HT1080 (cell line): ENCODE measurements at places on chromosomes 5 and 9. TPM values are rescaled to one million over a fixed set of nuclear protein-coding genes. Genes with fewer than 3 reads are reported as not detected.

- peak; percentile 11 for DNase-seq
These were observed 288.8 kb upstream of the ADAMTSL1 start for GRCh38 chr9:18185196-18185595.

DNA sequence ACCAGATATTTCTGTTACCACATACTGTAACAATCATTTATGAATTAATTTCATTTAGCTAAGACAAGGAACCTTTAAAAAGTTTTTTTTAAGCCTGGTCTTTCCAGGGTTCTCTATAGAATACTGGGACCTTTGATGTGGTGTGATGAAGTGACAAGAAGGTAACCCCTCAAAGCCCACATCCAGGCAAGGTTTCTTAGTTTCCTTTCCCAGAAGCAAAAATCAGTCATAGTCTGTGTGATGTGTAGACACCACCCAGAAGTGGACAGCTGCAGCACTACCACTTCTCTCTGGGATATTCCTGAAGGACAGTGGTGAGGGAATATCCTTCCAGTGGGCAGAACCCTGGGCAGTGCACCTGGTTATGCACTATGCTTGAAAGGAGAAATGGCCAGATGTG, 115.6 kb downstream of the TTC39B start:
- no peak for DNase-seq

Gene CCNI2
- total RNA-seq, result not detected in 2 replicates

DNA sequence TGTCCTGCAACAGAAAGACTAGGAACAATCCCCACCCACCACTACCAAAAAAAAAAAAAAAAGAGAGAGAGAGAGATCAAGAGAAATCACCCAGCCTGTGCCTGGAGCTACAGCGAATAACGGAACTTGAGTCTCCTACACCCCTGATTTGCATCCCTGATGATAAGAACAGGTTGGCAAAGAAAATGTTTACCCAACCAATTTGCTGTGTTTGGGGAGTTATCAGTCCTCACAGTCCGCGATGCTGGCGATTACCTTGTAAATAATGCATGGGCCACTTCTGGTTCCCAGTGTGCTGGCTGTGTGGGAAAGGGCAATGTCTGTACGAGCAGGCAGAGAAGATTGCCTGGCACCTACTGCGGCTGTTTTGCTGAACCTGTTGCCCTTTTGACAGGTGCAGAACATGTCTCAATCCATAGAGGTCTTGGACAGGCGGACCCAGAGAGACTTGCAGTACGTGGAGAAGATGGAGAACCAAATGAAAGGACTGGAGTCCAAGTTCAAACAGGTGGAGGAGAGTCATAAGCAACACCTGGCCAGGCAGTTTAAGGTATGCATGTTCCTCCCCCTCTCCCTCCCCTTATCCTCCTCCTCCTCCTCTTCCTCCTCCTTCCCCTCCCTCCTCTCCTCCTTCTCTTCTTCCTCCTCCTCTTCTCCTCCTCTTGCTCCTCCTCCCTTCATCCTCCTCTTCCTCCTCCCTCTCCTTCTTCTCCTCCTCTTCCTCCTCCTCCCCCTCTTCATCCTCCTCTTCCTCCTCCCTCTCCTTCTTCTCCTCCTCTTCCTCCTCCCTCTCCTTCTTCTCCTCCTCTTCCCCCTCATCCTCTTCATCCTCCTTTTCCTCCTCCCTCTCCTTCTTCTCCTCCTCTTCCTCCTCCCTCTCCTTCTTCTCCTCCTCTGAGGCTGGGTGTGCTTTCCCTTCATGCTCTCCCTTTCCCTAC, 8.3 kb downstream of the OLFM1 start:
- no peak for DNase-seq

DNA sequence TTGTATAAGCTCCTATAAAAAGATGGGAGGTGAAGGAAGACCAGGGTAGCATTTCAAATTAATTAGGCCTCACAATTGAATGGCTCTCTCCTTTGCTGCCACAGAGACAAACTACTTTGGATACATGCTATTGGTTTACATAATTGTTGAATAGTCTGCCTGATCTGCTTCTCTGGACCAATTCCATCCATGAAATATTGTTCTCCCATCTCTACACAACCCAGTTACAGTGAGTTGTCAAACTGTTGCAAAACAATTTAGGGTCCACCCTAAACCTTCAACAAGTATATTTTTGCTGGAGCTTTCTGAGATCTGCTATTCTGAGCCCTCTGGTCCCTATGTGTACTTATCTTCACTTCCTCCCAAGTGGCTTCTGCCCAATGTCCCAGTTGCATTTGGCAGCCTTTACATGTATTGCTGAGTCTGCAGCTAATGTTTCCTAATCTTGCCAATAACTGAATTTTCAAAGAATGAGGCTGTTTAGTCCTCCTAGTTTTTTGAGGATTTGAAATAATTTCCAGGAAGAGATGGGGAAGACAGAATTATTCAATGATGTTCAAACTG, 38.9 kb downstream of the AGTPBP1 start:
- no peak for DNase-seq

DNA sequence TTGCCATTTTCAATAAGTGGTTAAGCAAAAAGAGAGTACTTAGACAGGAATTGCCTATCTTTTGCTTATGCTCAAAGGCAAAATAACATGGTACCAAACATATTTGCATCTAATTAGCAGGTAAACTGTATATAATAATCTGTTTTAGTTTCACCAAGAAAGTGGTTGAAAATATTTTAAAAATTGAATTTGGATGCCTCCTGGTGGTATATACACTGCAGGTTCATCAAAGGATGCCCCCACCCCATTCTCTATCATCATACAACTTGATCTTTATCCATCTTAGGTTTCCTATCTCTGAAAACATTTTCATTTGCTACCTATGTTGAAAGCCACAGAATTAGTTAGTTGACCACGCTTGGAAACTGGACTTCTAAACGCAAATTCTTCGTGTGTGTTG, 47.0 kb upstream of the MROH2B start:
- no peak for DNase-seq

Gene EIF4EBP3
- 0.80 TPM in 1 of 2 replicates, not detected in the other for total RNA-seq

DNA sequence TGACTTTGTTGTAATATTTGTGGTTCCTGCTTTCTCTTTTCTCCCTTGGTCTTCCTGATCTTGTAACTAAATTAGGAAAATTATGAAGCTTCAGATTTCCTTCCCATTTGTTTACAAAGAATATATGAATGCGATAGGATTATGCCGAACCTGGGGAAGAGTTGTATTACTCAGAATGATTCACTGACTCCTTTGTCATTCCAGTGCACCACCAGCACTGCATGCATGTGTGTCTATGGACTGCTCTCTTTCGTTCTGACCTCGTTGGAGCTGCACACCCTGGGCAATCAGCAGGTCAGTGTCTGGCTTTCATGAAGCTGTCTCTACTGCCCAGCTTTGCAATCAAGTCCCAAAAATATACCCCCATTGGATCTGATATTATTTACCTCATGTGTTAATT, 25.5 kb downstream of the NUP188 start:
- peak; percentile 75 for DNase-seq

DNA sequence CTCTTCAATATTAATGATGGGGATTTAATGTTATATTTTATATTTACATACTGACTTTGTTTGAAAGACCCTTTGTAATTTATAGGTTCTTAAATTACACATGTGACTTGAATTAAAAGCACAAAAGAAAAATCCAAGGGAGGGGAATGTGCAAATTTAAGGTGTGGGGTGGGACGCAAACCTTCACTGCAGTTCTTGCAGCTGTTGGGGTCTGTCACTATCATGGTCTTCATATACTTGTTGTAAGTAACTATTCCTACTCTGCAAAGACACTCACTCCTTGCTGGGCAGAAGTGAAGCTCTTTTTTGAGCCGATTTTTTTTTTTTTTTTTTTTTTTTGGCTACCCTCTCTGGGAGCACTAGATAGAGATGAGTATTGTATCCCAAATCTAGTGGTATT, 505.3 kb downstream of the ARHGEF28 start:
- no peak for DNase-seq

Gene STRBP
- total RNA-seq, result 14.5 and 16.0 TPM in 2 replicates

DNA sequence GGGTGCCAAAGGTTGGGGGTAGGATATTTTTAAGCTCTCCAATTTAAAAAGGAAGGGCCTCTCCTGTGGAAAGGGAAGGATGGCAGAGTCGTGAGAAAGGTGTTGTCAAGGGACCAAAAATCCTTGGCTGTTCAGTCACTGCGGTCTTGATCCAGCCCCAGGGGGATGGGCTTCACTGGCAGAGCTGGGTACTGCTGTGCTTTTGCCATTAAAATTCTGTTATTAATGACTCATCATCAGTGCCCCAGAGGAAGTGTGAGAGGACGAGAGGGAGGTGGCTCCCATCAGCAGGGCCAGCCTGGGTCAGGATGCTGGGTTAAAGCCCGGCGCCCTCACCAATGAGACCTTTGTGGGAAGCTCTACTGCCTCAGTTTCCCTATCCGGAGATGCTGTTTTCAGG, 16.7 kb downstream of the PCDH12 start:
- DNase-seq, result no peak
